ENCODE measurements at places on chromosomes 7 and 10. TPM values are rescaled to one million over a fixed set of nuclear protein-coding genes. Genes with fewer than 3 reads are reported as not detected.

The SLC4A2 gene
- 103 TPM for total RNA-seq

The FAM131B gene
- total RNA-seq = 2.2 TPM

The KNDC1 gene
- total RNA-seq = 1.2 TPM

DNA sequence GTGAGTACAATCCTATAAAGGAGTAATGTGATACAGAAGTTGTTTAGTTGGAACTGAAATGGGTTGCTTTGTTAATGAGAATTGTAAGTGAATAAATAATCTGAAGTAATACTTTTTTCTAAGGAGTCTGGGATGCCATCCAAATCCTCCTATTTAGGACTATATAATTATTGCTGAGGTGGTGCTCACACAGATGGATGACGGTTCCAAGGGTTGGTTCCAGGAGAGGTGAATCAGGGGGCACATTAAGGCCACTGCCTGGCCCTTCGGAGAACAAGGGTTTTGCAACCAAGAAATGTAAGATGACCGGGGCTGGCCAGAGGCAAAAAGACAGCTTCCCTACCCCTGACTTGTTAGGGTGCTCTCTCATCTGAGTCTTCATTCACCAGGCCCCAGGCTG, 352.7 kb downstream of the PHTF2 start:
- H3K27me3 ChIP-seq = no peaks in the 10 kb centered on the region
- H3K4me1 ChIP-seq = no peaks in the 10 kb centered on the region
- H3K4me3 ChIP-seq = no peak overlapping the region
- H3K36me3 ChIP-seq = no peaks in the 10 kb centered on the region
- no peak for DNase-seq

Measured in transverse colon (tissue), 4 donors.